T47D (cell line): ENCODE measurements at places on chromosomes 5 and 9.

GRCh38 chr5:90967443-90967842 lies 408.8 kb downstream of the ADGRV1 start:
- DNase-seq, result no peak

- DNase-seq, result no peak
Measured at GRCh38 chr5:86493777-86494176, 124.0 kb upstream of the COX7C start.

- no peak for DNase-seq
Measured at GRCh38 chr5:6737043-6737941, 24.1 kb downstream of the TENT4A start.

DNA sequence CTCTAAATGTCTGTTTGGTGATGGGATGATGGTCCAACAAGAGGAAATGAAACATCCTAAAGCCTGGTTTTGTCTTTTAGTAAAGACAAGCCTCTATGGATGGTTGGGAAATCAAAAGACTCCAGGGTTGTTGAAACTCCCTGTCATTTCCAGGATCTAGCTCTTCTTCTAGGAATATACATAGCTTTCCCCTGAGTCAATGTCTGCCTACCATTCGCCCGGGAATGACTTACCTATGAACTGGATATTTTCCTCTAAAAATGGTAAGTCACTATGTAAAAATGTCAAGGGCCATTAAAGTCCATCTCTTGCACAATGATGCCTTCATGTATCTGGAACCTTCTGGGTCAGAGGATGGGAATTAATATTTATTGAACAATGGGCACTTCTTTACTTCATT lies 11.1 kb upstream of the KIF12 start:
- no peak for DNase-seq

- DNase-seq, result no peak
Measured at GRCh38 chr5:116038817-116039216, 6.5 kb downstream of the ARL14EPL start.

GRCh38 chr9:20490246-20490834 lies 132.0 kb downstream of the MLLT3 start:
- peak; percentile 29 for DNase-seq

DNA sequence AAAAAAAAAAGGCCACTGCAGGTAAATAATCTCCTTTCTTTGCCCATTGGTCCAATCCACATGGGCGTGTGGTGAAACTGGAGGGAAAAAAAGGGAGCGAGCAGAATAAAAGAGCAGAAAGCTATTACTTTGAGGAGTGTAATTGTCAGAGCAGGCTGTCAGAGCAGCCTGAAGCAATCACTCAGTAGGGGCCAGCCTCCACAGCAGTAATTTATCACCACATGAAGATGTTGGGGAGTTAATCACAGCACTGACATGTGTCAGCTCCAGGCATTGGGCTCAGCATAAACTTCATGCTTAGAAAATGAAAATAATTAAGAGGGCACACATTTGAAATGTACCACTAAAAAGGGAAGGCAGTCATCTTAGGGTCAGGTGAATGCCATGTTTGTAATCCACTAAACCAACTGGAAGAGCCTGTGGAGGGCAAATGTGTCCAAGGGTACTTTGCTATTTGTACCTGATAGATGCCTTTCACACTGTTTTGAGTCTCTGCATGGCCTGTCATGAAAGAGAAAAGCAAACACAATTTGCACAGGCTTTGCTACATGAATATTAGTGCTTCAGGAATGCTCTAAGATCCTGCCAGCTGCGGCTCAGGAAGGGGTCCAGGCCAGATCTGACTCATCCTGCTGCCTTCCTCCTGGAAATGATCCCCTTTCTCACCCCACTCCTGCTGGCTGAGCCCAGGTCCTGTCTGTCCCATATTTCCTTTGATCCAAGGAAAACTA lies 2.9 kb upstream of the PTGER4 start:
- no peak for DNase-seq

- no peak for DNase-seq
Measured at GRCh38 chr5:177490311-177490991, 7.0 kb downstream of the PDLIM7 start.

DNA sequence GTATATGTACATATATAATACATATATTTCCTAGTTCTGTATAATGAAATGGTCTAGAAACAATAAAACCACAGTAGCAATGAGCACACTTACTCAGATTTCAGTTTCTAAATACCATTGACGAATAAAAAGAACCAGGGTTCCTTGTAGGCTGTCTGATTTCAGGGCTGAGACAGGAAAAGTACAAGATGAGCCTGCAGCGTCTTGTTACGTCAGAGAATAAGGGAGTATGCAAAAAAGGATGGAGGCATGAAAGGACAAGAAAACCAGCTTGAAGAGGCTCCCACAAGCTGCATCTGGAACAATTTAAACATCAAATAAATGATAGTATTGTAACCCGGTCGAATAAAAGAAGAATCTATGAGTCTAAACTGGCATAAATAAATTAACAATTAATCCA lies 17.8 kb upstream of the TIFAB start:
- no peak for DNase-seq

DNA sequence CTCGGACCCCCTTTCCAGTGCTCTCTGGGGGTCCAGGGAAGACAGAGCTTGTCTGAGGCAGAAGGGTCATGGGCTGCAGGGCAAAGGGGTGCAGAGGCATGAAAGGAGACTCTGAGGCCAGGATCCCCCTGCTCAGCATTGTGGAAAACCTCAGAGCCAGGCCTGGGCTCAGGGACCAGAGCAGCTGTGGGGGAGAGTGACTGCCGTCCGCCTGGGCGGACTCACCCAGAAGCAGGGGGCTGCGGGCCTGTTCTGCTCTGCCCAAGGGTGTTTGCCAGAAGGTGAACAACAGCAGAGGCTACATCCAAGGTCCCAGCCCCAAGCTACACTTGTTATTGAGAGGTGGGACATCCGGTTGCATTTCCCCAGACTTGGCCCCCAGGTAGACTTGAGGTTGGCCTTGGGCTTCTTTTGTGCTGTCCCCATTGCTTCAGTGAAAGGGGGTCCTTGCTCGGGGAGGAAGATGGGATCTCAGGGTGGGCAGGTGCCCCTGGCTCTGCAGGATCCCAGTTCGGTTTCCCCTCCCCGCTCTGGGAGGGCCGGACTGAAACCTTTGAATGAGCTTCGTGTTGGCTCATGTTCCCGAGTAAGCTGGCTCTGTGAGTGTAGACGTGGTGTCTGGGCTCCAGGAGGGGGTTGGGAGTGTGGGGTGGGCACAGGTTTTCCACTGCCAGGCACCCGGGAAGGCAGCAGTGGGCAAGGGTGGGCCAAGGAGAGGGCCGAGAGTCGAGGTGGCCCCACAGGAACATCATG lies 92.1 kb downstream of the COL5A1 start:
- no peak for DNase-seq

GRCh38 chr9:98219794-98220370 lies 27.4 kb upstream of the CORO2A start:
- no peak for DNase-seq

GRCh38 chr9:105864248-105864898 lies 170.0 kb downstream of the TMEM38B start:
- DNase-seq, result no peak

DNA sequence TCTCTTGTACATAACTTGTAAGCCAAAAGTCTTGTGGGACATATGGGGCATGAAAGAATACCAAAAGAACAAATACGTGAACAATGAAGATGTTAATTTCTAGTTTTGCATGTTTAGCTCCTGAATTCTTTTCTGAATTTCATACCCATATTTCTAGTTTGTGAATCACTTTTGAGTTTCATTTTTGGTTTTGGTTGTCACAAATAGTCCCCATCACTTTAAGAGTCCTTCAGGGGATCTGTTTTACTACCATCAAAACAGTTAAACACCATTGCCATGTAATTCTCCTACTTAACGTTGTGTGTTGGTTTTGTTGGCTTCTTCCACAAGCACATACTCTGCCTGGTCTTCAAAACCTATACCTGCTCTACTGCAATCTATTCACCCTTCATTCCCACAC lies 27.0 kb downstream of the VCAN start:
- no peak for DNase-seq

DNA sequence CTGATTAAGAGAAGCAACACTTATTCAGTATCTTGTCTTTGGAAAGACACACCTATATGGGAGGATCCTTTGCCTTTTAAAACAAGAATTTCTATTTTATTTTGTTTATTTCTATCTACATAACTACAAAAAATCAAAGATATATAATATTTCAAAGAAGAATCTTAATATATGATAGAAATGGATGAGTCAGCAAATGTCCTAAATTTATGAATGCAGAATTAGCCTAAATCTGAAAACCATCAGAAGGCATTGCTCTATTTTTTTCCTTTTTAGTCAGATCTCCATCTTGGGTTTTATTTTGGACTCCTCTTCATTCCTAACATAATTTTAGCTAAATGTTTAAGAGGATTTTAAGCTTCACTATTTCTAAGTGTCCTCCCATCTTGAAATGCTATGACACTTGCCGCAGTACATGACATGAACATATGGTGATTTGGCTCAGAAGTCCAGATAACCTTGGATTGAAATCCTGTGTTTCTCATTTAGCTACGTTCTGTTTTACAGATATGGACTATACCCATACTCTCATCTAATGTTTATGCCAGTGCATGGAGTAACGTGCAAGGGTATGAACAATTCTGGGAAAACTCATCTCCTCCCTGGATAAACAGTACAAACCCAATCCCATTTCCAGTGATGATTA lies 1322.8 kb upstream of the DMAC1 start:
- no peak for DNase-seq

GRCh38 chr5:98103807-98104206 lies 669.7 kb upstream of the RGMB start:
- no peak for DNase-seq

- DNase-seq, result peak; percentile 0
Measured at GRCh38 chr9:70318002-70318401, 59.2 kb downstream of the SMC5 start.

GRCh38 chr9:69453746-69454145 lies 128.7 kb downstream of the ENTREP1 start:
- no peak for DNase-seq

GRCh38 chr9:128781187-128782070 lies 5.6 kb upstream of the TBC1D13 start:
- no peak for DNase-seq

DNA sequence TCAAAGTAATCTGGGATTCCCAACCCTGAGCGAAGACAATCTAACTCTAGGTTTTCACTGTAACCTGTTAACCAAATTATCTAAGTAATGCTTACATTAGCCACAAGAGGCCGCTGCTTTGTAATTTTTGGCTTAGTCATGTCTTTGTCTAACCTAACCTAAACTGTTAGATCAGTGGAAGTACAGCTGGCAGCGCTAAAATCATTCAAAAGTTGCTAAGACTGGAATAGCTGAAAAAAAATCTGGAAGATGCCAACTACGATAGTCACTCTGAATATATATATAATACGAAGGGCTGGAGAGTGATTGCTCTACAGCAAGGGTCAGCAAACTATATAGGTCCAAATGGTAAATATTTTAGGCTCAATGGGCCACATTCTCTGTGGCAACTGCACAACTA lies 60.2 kb downstream of the FBXO38 start:
- DNase-seq, result peak; percentile 84

GRCh38 chr9:2179567-2179966 lies 164.4 kb downstream of the SMARCA2 start:
- no peak for DNase-seq

GRCh38 chr5:147504011-147504410 lies 5.9 kb downstream of the DPYSL3 start:
- no peak for DNase-seq

GRCh38 chr5:147635882-147636728 lies 126.2 kb upstream of the DPYSL3 start:
- DNase-seq, result no peak

- DNase-seq, result peak; percentile 40
Measured at GRCh38 chr5:123215929-123216702, 127.1 kb downstream of the PRDM6 start.

GRCh38 chr5:144332265-144332664 lies 161.6 kb downstream of the KCTD16 start:
- DNase-seq, result no peak

DNA sequence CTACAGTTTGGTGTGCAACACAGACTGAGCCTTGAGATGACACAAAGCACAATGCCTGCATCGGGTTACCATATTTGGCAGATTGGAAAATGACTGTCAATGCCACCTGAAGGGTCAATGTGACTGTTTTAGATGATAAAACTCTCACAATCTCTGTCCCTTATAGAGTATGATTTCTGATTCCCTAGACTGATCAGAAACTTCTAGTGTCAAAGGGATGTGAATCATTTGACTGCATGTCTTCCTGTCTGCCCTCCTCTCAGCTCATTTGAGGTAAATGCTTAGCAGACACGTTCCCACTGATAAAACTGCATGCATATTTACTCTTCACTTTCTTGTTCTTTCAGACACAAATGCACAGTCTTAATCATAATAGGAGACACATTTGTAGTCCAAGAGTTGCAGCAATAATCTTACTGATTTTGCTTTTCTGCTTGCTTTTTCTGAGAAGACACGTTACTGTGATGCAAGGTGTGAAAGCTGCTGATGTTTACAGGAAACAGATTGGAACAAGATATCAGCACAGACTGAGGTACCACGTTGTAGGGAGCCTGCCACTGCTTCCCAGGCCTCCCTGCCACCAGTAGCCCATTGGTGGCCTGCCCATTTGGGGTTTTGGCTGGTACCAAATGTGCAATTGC lies 77.8 kb downstream of the GCNT4 start:
- no peak for DNase-seq

GRCh38 chr9:35845824-35846771 lies 17.1 kb downstream of the TMEM8B start:
- DNase-seq, result no peak

DNA sequence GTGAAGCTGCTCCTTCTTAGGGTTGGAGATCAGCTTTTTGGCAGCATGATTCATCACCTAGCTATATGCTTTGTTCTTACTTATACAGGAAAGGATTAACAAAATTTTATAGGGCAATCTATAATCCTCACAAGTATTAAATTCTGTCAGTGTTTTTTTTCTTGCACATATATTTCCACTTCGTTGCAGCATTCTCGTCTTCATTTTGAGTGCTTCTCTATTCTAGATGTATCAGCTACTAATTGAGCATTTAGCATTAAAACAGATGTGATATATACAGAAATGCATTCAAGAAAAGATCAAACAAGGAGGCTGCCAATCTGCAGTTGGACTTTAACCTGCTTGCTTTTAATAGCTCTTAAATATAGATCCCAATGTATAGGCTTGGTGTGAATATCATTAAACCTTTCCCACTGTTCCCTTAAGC lies 3.6 kb upstream of the CTXN3 start:
- DNase-seq, result no peak

- DNase-seq, result no peak
Measured at GRCh38 chr5:17929171-17929570, 294.9 kb downstream of the TAF11L14 start.

GRCh38 chr5:147658293-147658932 lies 124.1 kb downstream of the JAKMIP2 start:
- no peak for DNase-seq

GRCh38 chr9:107750741-107751566 lies 261.4 kb upstream of the KLF4 start:
- no peak for DNase-seq

- no peak for DNase-seq
Measured at GRCh38 chr5:137096149-137097103, 402.7 kb downstream of the SPOCK1 start.

GRCh38 chr5:54990841-54991258 lies 5.5 kb upstream of the ESM1 start:
- DNase-seq, result no peak

GRCh38 chr9:130368631-130369103 lies 76.1 kb upstream of the ASS1 start:
- DNase-seq, result no peak

GRCh38 chr9:115766370-115766955 lies 387.1 kb upstream of the PAPPA start:
- no peak for DNase-seq

GRCh38 chr5:53616939-53617549 lies 56.6 kb downstream of the NDUFS4 start:
- DNase-seq, result peak; percentile 37

GRCh38 chr9:134319306-134320125 lies 6.7 kb upstream of the RXRA start:
- DNase-seq, result no peak

- DNase-seq, result no peak
Measured at GRCh38 chr5:179816401-179816795, 4.3 kb upstream of the SQSTM1 start.
